ENCODE measurements at places on chromosomes 6 and 20.

DNA sequence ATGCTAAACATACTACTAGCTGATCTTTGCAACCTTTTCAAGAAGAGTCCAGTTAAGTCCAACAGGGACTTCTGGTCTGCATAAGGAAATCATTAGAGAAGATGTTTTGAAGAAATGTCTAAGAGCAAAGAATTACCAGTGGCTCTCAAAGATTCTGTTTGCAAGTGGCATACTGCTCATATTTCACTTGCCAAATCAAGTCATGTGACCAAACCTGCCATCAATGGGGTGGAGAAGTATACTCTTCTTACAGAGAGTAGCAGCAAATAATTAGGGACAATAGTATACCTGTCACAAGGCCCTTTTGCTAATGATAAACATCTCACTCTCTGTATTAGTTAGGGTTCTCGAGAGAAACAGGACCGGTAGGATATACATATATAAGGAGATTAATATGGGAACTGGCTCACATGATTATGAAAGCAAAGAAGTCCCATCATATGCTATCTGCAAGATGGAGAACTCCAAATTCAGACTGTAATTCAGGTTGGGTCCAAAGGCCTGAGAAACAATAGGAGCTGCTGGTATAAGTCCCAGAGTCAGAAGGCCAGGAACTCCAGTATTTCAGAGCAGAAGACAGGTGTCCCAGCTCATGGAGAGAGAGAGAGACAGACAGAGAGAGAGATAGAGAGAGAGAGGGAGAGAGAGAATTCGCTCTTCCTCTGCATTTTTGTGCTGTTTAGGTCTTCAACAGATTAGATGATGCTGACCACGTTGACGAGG, 111.5 kb downstream of the LCA5 start:
- no peak for DNase-seq

DNA sequence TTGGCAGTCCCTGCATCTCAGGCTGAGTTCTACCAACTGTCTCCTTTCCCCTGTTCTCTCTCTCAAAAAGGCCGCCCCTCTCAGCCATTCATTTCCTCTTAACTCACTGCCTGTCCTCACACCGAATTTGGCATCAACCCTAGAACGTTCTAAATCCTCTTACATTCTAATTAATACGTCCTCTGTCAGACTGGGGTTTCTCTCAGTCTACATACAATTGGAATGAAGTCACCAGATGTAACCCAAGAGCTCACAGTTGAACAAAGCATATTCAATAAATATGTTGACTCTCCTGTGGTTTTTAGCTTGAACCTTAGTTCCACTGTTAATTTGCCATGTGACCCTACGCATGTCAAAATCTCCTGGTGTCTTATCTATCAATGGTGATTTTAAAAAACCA, 269.6 kb downstream of the CLIC5 start:
- DNase-seq, result no peak

- no peak for DNase-seq
Measured at GRCh38 chr6:21587179-21587960, 6.2 kb upstream of the SOX4 start.

DNA sequence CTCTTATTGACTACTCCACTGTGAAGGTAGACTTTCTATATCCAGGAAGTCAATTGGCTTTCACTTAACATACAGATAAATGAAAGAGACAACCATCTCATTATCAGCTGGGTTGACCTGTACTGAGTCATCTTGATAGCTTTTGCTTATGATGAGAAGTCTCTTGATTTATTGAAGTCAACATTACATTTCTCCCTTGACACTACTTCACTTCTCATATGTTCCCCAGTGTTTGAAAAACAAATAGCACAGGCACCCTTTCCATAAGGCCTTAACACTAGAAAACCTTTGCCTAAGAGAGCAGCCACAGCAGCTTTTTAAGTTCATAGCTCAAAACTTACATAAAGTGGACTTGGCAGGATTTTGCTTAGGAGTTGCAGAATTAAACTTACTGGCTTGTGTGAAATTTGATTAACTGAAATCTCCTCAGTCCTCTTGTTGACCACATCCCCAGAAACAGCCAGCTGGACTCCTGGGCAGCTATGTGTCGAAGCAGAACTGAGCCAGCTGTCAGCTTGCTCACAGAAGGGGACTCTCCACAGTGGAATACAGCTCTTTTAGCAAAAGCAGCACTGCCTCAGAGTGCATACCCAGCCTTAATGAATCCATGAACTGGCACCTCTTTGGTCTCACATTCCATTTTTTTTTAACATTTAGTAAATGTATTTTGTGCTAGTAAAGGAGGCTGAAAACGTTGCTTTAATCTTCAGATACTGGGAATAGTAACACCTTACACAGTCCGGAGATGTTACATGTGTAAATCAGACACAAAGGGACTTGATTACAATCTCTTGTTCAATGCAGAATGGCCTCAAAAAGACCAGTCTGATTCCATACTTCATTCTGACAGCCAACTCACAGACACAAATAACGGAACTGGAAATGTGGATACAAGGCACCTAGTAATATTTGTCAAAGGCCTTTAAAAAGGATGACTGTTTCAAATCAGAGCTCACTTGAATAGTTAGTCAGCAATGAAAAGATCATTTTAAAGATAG, 1532.7 kb downstream of the HACE1 start:
- no peak for DNase-seq

- DNase-seq, result no peak
Measured at GRCh38 chr6:157220485-157220884, 102.8 kb downstream of the TMEM242 start.

DNA sequence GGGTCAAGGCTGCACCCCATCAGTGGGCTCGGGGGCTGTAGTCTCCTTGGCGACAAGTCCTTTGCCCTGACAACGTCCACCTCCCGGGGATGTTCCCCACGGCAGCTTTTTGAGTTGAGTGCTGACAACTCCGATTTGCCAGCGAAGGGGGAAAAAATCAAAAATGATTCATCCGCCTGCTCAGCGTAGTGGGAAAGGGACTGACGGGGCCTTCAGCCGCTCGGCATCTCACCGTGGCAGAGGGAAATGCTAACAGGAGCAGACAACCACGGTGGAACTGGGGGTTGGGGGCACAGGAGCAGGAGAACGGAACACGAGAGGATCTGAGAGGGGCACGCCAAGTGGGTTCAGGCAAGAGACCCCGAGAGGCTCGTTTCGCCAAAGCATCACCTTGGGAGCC, 173.7 kb downstream of the TFAP2C start:
- DNase-seq, result no peak

GRCh38 chr6:71465096-71465495, 176.5 kb downstream of the OGFRL1 start:
- DNase-seq, result no peak

GRCh38 chr6:149094156-149094555, 223.4 kb upstream of the TAB2 start:
- no peak for DNase-seq

Measured in stimulated activated CD4-positive, alpha-beta T cell treated with anti-CD3 and anti-CD28 coated beads, TNF-alpha, amount 100 ng/mL, for 4 hours (primary cell).